ENCODE measurements at places on chromosomes 12 and 14. TPM values are rescaled to one million over a fixed set of nuclear protein-coding genes. Genes with fewer than 3 reads are reported as not detected.
A peak's percentile ranks its signal among the peaks of the same experiment; 100 is the strongest.

DNA sequence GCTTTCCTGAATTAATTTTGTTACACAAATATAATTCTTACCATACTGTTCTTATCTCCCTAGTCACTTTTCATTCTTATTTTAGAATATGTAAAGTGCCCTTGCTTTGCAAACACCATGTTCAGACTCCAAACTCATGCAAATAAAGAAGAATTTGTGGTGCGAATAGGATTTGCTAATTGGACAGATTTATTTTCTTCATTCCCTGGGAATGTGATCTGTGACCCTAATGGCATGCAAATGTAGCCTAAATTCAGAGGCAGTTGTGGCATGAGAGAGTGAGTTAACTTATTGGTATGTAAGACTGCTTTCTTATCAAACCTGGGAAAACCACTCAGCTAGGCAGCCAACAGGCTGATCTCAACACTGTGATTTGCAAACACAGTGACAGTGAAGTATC, 10.0 kb downstream of the CAPZA3 start:
- DNase-seq, result no peak

DNA sequence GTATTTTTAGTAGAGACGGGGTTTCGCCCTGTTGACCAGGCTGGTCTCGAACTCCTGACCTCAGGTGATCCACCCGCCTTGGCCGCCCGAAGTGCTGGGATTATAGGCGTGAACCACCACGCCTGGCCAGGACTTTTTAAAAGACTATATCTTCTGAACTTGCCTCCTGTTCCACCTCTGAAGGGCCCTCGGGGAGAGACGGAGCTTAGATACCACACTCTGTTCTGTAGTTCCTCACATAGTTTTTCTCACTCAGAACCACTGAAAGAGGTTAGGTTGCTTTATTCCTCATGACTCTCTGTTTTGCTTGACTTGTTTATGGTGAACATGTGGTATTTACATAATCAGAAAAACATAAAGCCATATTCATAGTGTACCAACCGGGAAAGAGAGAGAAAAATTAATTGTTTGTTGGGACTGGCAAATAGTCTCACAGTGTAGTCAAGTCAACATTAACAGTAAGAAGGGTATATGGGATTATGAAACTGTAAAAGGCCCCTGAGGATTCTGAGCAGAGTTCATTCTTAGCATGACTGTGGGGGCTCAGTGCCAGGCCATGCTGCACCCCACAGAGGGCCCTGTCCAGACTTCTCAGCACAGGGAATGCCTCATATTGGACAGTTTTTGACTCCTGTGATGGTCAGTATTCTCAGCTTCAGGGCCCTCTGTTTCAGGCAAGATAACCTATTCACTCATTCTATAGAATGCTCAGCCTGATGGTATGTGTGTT, 342.3 kb downstream of the ZFP36L1 start:
- DNase-seq, result no peak

DNA sequence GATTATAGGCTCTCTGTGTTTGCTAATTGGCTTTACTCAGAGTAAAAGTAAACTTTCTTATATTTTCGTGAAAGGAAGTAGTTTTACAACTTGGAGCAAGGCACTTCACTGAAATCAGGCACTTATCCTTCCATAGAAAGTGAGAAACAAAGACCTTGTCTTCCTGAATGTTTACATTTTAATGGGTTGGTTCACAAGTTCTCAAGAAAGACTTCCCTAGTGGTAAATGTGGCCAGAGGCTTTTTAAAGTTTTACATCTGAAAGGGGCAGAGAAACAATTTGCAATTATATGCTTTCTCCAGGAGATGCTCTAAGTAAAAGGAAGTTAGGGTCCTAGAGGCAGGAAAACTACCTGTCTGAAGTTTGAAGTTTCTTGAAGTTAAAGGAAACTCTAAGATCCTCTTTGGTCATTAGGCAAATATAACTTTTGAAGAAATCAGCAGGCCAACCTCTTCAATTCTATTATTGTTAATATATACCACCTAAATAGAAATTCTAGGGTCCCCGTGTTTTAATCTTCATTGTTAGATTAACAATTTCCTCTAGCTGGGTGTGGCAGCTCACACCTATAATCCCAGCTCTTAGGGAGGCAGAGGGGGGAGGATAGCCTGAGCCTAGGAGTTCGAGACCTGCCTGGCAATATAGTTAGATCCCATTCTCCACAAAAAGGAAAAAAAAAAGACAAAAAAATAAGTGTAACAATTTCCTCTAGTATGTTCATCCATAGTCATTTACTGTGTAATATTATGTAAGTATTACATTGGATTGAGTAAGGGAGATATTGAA, 644.9 kb upstream of the FOXG1 start:
- no peak for DNase-seq

DNA sequence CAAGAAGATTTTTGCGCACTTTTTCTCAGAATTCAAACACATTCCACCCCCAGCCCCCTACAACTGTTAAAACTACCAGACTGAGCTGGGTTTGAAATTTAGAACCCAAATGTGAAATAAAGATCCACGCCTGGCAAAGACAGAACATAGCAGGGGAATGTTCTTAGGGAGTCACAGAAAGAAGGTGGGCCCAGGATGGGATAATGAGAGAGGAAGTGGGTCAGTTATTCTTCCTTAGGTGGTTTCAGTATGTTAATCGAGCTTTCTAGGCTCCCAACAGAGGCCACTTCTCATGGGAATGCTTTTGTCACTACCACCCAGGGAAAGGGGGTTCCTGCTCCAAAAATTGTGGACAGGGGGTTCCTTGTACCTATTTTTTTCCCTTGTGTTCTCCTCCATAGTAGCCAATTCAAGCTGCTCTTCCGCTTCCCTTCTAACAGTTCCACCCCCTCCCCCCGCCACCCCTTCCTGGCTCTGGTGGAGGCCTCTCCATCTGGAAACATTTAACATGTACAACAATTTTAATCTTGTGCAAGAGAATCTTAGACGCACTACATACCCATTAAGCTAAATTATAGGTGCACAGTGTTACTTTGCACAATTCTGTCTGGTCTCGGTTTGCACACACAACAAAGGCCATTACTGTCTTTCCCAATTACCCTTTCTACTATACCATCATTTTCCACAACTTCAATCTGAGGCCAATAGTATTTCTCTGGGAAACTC, 218.1 kb downstream of the MON2 start:
- peak; percentile 21 for DNase-seq

GRCh38 chr12:117699118-117699517, 269.7 kb downstream of the KSR2 start:
- no peak for DNase-seq

The CATSPERB gene
- total RNA-seq, result 1.9 TPM

The CFAP73 gene
- 0.54 TPM for total RNA-seq

The NKX2-1 gene
- not detected for total RNA-seq

The PLEKHH1 gene
- 13.2 TPM for total RNA-seq
